ENCODE measurements at places on chromosomes 7 and 10.
A peak's percentile ranks its signal among the peaks of the same experiment; 100 is the strongest.

GRCh38 chr10:43819464-43820230, 171.0 kb upstream of the ZNF32 start:
- no peak for DNase-seq

- peak; percentile 61 for DNase-seq
These were observed 54.4 kb downstream of the MCMBP start for GRCh38 chr10:119817991-119818888.

DNA sequence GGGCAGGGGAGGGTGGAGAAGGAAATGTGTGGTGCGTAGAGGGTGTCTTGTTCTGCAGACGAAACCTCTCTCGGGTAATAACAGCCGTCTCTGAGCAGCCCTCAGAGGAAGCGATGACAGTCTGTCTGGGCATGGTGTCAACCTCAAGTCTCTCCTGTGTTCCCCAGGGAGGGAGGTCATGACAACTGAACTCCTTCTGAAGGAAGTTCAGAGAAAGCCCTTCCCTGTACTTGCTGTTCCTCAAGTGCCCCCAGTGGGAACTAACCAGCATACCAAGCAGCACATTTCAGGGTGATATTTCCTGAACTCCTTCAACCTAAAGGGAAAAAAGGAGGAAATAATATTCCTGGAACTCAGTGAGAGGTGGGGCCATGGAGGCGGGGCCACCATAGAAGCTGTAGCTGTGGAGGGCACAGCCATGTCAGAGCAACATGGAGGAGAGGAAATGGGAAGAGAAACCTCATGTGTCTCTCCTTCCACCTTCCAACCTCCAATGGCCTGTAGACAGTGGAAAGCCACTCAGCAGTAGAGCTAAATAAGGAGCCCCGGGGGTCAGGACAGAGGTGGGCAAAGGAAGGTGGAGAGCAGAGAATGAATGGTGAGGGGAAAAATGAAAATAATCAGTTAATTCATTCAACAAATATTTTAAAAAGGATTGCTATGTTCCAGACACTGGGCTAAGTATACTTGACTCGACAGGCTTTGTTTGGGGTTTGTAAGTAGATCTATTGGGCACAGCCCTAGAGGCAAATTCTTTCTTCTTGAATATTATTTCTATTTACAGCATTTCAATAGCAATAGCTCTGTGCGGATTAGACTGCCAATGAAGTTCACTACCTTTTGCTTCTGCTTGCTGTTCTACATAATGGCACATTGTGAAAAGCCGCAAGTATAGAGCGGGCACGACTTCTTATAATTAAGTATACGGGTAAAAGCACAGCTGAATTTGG, 61.0 kb upstream of the AOAH start:
- no peak for DNase-seq

- DNase-seq = no peak
These were observed 117.9 kb upstream of the DLX6 start for GRCh38 chr7:96887426-96887825.

- no peak for DNase-seq
These were observed 154.0 kb upstream of the MKI67 start for GRCh38 chr10:128280271-128280670.

DNA sequence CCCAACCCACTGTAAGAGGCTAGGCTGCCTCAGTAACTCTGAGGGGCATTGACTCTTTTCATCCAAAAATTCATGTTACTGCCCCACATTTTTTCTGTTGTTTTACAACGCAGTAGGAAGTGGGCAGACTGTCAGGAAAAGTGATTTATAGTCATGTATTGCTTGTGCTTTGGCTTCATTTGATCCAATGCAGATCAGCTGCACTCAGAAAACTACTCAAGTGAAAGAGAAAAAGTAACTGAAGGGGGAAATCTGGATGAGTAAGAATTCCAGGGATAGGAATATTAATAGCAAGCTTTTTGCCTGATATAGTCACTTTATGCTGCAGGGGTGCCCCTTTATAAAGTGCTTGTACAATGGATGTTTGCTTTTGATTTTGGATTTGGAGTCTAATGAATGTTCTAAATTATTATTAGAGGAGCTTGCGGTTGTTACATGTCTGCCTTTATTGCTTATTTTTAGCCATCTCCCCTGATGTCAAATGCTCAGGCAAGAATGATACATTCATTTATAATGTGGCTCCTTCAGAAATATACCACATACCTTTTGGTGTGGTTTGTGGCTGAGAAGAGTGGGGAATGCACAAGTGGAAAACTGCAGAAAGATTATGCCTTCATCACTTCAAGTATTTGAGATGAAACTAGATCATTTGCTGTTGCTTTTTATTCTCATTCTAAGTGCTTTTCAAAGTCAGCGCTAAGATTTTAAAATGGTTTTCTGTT, 86.1 kb downstream of the EGFR start:
- DNase-seq = no peak

DNA sequence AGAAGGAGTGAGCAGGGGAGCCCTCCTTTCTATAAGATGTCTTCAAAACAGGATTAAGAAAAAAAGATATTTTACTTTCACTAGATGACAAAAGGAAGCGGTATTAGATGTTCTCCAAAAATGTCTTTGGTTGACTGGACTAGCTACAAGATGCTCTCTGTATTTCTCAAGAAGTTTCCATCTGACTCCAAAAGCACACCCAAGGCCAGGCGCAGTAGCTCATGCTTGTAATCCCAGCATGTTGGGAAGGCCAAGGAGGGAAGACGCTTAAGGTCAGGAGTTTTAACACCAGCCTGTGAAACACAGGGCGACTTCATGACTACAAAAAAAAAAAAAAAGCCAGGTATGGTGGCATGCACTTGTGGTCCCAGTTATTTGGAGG, 84.5 kb downstream of the PIP4K2A start:
- DNase-seq = no peak

DNA sequence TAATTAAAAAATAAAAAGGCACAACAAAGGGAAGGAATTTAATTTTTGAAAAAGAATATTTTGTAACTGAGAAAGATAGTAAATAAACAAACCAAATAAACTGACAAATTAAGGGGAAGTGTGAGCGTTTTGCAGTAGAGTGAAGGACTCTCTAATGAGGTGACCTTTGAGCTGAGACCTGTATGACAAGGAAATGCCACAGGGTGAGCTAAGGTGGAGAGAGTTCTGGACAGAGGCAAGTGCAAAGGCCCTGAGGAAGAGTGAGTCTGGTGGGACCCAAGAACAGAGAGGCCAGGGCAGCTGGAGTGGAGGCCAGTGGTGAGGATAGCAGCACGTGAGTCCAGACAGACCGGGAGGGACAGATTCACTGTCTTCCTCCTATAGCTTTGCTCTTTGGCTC, 179.4 kb downstream of the CACNB2 start:
- no peak for DNase-seq

DNA sequence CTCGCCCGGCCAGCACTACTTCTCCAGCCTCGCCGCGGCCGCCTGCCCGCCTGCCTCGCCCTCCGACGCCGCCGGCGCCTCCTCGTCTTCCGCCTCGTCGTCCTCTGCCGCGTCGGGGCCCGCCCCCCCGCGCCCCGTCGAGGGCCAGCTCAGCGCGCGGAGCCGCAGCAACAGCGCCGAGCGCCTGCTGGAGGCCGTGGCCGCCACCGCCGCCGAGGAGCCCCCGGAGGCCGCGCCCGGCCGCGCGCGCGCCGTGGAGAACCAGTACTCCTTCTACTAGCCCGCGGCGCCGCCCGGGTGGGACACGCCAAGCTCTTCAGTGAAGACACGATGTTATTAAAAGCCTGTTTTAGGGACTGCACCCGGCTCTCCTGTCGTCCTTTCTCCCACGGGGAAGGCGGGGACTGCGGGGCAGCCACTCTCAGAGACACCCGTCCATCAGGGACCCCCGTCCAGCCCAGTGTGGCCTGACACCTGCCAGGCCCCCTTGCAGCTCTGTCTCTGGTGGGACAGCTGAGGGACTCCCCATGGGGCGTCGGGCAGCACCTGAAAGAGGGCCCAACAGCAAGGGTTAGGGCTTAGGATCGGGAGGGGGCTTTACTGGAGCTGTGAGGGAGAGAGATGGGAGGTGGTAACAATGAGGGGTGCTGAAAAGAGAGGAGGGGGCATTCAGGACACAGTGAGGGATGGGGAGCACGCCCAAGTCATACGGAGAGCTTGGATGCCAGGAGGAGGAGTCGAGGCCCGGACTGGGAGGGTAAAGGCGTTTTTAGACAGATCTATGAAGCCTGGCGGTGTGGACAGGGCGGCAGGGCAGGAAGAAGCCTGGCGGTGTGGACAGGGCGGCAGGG, 34.7 kb downstream of the SPDYE6 start:
- no peak for DNase-seq

- no peak for DNase-seq
These were observed 350.7 kb downstream of the IPMK start for GRCh38 chr10:57917019-57917418.

GRCh38 chr7:34900891-34901513, 136.3 kb downstream of the DPY19L1 start:
- no peak for DNase-seq
